ENCODE measurements at places on chromosomes 6 and 20.

GRCh38 chr6:139640448-139640847 lies 266.0 kb upstream of the CITED2 start:
- DNase-seq: no peak

GRCh38 chr20:51400051-51400926 lies 142.2 kb downstream of the NFATC2 start:
- DNase-seq: peak; percentile 54

GRCh38 chr6:14089224-14089623 lies 28.3 kb upstream of the CD83 start:
- DNase-seq: no peak

DNA sequence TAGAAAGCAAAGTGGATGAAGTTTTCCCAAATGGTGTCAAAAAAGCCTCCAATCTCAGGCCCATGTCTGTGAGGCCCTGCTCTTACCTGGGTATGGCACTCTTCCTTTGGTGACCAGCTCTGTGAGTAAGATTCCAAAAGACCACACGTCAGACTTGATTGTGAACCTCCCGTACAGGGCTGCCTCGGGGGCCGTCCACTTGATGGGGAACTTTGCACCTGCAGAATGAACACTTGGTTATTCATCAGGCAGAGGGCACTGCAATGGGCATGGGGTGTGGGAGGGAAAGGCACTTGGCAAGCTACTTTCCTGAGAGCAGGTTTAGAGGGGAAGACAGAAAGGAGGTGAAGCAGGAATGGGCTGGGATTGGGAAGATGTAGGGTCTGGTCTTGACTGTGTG lies 68.7 kb upstream of the TRAF3IP2 start:
- DNase-seq: no peak

- no peak for DNase-seq
Observed at GRCh38 chr6:129874837-129875236, 13.7 kb upstream of the TMEM244 start.

- DNase-seq: no peak
Observed at GRCh38 chr6:51552435-51552834, 535.0 kb downstream of the PKHD1 start.

DNA sequence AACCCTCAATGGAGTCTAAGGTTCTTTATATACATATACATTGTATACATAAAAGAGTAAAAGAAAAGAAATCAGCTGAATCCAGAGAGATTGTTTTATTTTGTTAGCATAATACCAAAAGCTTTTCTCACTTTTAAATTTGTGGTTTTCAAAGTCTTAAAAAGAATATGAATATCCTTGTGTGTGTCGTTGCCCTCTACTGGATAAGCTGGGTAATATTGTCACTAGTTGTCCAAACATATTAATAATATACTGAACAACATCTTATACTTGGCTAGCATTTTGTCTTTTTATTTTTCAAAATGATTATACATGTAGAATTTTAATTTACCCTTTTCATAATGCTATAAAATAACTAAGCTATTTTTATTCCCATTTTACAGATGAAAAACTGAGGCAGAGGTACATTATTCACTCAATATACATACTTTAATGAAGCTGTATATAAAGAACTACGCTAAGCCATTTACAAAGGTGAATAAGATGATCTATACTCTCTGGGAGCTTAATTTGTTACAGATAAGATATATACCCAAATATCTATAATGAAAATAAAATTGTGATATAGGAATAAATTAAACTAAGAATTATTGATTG lies 531.7 kb downstream of the TFAP2B start:
- no peak for DNase-seq

- DNase-seq: no peak
Observed at GRCh38 chr20:1371202-1371782, 21.6 kb downstream of the FKBP1A start.

DNA sequence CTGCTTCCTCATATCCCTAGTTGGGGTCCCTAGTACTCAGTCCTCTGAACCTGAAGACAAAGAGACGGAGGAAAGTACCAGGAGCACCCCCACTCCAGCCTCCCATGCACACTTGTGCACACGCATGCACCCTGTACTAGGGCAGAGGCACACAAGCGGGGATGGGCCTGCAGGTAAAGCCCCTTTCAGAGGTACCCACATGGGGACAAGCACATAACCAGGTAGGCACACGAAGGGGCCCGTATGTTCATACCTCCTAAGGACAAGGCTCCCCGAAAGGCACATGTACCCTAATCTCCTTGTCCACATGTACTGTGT lies 1.1 kb downstream of the TMEM151B start:
- no peak for DNase-seq

GRCh38 chr6:133772567-133772966 lies 116.3 kb upstream of the TCF21 start:
- no peak for DNase-seq

GRCh38 chr6:79543886-79544285 lies 6.7 kb upstream of the LCA5 start:
- no peak for DNase-seq

GRCh38 chr20:2093159-2093781 lies 8.4 kb upstream of the STK35 start:
- DNase-seq: no peak

DNA sequence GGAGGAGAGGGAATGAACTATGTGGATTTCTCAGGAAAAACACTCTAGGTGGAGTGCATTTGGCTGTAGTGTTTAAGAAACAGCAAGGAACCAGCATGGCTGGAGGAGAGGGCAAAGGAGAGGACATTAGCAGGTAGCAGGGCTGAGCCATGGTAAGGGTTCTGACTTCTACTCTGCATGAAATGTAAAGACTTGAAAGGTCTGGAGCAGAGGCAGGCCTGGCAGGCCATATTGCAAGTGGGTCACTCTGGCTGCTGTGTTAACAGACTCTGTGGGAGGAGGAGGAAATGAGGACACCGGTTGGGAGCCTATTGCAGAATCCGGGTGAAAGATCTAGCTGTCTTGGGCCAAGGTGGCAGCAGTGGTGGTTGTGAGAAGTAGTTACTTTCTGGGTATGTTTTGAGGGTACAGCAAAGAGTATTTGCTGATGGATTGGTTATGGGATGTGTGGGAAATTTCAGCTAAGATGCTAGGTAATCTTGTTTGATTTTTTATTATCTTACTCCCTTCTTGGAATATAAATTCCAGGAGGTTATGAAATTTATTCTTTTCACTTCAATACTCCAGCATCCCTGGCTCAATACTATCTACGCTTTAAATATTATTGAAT lies 115.9 kb upstream of the BCLAF1 start:
- DNase-seq: no peak

GRCh38 chr20:4894981-4895381 lies 106.3 kb downstream of the SLC23A2 start:
- DNase-seq: no peak

GRCh38 chr20:16703570-16703969 lies 26.3 kb upstream of the SNRPB2 start:
- no peak for DNase-seq

GRCh38 chr6:152118678-152119077 lies 311.2 kb downstream of the ESR1 start:
- no peak for DNase-seq

DNA sequence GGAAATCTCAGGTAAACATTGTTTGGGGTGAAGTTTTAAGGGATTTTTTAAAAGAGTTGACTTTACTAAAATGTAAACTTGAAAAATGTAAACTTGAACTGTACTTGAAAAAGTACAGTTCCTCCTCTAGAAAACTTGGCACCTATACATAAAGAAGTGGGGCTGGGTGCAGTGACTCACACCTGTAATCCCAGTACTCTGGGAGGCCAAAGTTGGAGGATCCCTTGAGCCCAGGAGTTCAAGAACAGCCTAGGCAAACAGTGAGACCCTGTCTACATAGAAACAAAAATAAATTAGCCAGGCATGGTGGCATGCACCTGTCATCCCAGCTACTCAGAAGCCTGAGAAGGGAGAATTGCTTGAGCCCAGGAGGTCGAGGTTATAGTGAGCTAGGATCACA lies 7.2 kb downstream of the BTBD9 start:
- DNase-seq: no peak

GRCh38 chr6:97639702-97640101 lies 356.7 kb upstream of the MMS22L start:
- DNase-seq: no peak

DNA sequence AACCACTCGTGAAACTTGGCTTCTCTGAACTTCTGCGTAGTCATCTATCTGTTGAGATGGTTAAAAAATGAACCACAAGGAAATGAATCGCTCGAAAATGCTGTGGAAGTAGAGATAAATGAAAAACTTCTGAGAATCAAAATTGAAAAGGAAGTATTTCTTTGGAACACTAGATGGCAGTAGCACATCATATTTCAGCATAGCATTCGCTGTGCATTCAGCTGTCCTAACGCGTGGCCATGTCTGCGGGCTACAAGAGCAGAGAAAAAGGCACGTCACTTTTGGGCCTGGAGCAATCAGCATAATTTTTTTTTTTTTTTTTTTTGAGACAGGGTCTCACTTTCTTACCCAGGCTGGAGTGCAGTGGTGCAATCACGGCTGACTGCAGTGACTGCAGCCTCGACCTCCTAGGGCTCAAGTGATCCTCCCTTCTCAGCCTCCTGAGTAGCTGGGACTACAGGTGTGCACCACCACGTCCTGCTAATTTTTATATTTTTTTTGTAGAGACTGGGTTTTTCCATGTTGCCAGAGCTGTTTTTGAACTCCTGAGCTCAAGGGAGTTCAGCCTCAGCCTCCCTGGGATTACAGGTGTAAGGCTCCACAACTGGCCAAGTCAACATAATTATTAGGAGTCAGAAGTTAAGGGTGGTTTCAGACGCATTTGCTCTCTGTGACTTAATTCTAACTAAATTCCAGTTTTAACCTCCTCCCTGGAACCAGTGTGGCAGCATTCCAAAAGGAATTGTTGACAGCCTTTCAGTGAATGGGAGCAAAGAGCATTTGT lies 8.8 kb upstream of the PERP start:
- no peak for DNase-seq

DNA sequence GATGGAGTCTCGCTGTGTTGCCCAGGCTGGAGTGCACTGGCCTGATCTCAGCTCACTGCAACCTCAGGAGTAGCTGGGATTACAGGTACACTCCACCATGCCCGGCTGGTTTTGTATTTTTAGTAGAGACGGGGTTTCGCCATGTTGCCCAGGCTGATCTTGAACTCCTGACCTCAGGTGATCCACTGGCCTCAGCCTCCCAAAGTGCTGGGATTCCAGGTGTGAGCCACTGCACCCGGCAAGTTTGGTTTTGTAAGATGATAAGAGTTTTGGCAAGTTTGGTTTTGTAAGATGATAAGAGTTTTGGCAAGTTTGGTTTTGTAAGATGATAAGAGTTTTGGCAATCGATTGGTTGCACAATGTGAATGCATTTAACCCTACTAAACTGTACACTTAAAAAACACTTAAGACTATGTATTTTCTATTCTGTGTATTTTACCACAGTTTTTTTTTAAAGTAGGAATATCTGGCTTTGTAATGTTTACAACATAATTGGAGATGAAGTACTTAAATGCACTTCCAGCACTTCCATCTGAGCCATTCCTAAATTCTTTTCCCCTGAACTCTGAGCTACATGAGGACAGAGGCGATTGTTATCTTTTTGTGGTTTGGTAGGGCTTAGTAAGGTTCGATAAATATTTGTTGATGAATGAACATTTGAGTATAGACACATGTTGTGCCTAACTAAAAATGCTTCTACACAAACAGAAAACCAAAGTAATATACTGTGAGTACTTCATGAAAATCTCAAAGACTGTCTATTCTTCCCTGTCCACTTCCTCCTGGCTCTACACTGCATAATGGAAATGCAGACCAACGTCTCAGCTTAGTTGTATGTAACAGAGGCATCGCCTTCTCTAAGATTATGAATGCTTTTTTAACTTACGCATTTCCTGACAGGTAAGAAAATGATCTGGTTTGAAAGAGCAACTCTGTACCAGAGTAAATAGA lies 18.8 kb downstream of the SAMHD1 start:
- no peak for DNase-seq

- no peak for DNase-seq
Observed at GRCh38 chr20:1883986-1884385, 11.2 kb upstream of the SIRPA start.

DNA sequence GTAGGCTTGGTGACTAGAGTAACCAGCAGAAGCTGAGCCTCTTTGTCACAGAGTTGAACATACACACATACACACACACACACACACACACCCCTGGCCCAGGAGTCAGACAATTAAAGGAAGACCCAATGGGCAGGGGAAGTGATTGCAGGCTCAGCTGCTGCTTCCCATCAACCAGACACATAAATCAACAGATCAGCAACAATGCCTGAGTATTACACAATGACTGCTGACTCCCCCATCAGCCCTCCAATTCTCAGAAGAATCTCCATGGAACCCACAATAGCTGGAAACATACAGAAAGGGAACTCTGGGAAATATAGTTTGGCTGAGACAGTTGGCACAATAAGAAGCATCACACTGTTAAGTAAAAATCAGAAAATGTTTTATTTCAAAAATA lies 270.4 kb upstream of the PLCB4 start:
- no peak for DNase-seq

DNA sequence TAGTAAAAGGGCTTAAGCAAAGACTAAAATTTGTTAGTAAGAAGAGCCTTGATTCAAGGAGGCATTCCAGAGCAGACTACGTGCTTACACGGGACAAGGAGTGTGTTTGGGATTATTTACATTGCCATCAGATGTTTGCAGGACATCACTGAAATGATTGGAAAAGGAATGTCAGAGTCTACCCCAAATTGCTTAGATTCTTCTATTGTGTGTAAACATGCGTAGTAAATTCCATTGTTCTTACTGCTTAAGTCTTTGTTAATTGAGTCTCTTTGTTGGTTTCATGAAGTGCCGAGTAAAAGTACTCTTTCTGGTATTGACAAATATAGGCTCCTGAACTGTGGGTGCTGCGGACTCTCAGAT lies 60.5 kb downstream of the CD83 start:
- DNase-seq: no peak

DNA sequence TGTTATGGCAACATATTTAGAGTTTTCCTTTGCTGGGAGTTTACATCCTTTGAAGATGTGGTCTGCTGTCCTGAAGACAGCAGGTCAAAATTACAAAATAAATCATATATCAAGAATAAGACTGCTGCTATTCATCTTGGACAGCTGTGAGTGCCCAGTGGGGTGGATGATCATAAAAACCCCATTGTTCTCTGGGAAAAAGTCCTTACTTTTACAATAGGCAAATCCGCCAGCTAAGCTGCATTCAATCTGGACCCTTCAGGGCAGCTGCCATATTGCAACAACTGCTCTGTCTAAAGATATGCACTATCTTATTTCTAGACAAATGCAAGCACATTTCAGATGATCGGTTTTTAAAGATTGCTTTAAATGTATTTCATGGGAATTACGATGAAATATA lies 19.4 kb downstream of the CASS4 start:
- no peak for DNase-seq

DNA sequence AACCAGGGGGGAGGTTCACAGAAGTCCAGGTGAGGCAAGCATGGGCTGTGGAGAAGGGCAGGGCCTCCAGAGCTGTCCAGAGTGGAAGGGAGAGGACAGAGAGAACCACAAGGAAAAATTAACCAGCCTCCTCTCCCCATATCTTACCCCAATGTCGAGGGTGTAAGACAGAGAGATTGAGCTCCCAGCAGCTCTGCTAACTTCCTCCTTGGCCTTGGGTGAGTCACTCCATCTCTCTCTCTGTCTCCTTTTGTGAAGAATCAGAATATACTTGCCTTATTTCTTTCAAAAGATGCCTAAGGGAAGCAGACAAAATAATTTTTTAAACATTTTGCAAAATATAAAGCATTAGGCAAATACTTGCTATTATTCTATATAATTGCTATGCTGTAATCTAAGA lies 58.3 kb upstream of the IYD start:
- no peak for DNase-seq
